Effector memory CD4-positive, alpha-beta T cell (primary cell): ENCODE measurements at places on chromosomes 11 and 22.
A peak's percentile ranks its signal among the peaks of the same experiment; 100 is the strongest.

DNA sequence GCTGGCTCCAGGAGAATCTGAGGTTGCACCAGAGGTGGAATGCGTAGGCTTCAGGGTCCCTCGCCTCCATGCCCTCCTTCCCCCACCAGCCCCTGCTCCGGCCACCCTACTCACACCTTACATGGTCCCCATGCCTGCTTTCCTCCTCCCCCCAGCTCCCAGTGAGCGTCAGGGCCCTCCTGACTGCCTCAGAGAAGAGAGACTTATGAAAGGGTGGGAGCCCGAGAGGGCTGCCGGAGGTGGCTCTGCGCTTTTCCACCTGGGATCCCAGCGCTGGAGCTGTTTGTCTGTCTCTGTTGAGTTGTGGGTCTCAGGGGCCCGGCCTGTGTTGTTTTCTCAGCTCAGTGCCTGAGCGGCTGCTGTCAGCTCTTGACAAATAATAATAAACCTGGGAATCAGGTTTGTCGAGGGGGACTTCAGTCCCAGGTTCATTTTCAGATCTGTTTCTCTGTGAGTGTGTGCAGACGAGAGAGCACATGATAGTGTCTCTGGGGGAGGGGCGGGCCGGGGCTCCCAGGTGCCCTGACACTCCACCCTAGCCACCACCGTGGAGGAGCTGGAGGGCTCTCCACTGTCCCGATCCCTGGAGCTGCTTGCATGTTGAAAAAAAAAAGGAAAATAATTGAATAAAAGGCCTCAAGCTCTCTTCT lies 153.7 kb downstream of the FEZ1 start:
- no peak overlapping the region for H3K4me3 ChIP-seq
- H3K27me3 ChIP-seq: no peaks in the 10 kb centered on the region
- DNase-seq: no peak
- no peaks in the 10 kb centered on the region for H3K36me3 ChIP-seq
- no peaks in the 10 kb centered on the region for H3K4me1 ChIP-seq
- H3K27ac ChIP-seq: no peak overlapping the region

DNA sequence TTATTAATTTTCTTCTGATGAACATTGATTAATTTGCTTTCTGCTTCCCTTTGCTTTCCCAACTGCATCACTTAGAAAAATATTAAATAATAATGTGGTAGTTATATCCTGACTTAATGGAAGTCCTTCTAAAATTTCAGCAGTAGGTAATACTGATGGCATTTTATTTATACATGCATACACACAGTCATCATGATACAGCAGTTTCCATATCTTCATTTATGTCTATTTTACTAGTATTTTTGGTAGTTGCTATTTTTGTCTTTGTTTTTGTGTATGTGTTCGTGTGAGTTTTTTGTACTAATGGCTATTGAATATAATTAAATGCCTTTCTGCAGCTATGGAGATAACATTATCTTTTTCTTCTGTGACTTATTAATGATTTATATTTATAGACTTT lies 484.7 kb upstream of the CNTN5 start:
- H3K4me3 ChIP-seq: no peak overlapping the region
- H3K4me1 ChIP-seq: no peaks in the 10 kb centered on the region
- no peak for DNase-seq

DNA sequence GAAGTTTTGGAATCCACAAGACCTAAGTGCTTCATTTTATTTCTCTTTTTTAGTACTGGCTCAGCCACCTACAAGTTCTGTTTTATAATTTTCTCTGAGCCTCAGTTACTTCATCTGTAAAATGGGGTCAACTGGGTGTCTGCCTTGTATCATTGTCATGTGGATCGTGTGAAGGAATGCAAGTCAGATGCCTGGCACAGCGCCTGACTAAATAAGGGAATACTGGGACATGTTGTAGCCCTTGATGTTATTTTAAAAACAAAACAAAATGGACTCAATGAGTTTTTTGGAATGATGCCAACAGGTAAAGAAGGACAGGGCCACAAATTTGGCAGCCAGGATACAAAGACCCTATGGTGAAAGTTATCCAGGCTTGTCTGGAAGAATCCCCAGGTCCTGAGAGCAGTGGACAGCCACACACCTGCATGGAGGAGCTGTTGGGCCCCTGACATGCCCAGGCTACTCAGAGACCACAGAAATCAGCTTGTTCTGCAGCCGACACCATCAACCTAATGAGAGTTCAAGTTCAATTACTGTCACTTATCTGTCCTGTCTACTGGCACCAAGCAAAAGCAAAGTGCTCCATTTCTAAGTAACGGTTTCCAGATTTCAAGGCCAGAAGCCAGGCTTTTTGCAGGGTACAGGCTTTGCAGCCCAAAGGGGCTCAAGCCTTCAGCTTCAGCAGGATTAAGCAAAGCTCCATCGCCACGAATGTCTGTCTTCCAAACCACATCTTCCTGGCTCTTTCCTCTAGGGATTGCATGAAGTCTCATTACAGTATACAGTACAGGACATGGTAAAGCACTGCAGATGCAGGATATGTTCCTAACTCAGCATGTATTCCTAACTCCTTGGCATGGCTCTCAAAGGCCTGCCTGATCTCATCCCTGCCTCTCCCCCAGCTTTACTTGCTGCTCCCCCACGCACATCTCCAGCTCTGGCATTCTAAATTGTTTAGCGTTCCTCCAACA lies 18.4 kb downstream of the DKK3 start:
- no peak overlapping the region for H3K27ac ChIP-seq
- H3K27me3 ChIP-seq: no peaks in the 10 kb centered on the region
- no peak overlapping the region for H3K4me3 ChIP-seq
- no peak for DNase-seq

DNA sequence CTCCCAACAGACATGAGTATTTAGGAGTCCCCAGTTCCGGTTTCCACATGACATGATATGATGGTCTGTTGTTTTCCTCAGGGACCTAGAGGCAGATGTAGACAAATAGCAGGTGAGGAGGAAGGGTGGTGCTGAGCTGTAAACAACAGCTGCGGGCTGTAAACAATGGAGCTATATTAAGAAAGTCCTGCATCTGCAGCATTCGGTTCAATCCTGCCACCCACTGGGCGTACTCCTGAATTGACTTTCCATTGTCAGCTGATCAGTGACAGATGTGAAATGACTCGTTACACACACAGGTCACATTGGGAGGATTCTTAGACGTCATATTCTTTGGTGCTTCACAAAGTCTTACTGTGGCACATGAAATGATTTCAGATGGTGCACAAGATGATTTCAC lies 26.8 kb upstream of the RAG1 start:
- H3K4me1 ChIP-seq: no peaks in the 10 kb centered on the region
- peak; percentile 5 for DNase-seq
- H3K27me3 ChIP-seq: no peaks in the 10 kb centered on the region

- no peaks in the 10 kb centered on the region for H3K27me3 ChIP-seq
- no peak overlapping the region for H3K4me3 ChIP-seq
Observed at GRCh38 chr11:35087648-35088047, 51.3 kb upstream of the CD44 start.

- H3K27me3 ChIP-seq: no peaks in the 10 kb centered on the region
- H3K4me1 ChIP-seq: no peaks in the 10 kb centered on the region
- no peak overlapping the region for H3K27ac ChIP-seq
- H3K36me3 ChIP-seq: no peaks in the 10 kb centered on the region
- no peak overlapping the region for H3K4me3 ChIP-seq
- DNase-seq: no peak
Observed at GRCh38 chr22:48640890-48641841, 1186.5 kb downstream of the BRD1 start.

- no peaks in the 10 kb centered on the region for H3K4me1 ChIP-seq
- no peaks in the 10 kb centered on the region for H3K36me3 ChIP-seq
- DNase-seq: no peak
- no peaks in the 10 kb centered on the region for H3K27me3 ChIP-seq
Observed at GRCh38 chr22:27088026-27088425, 430.6 kb downstream of the MIAT start.

GRCh38 chr11:12642040-12642439 lies 32.2 kb upstream of the TEAD1 start:
- no peaks in the 10 kb centered on the region for H3K27me3 ChIP-seq
- H3K36me3 ChIP-seq: no peaks in the 10 kb centered on the region
- H3K27ac ChIP-seq: no peak overlapping the region
- DNase-seq: no peak
- H3K4me3 ChIP-seq: no peak overlapping the region

DNA sequence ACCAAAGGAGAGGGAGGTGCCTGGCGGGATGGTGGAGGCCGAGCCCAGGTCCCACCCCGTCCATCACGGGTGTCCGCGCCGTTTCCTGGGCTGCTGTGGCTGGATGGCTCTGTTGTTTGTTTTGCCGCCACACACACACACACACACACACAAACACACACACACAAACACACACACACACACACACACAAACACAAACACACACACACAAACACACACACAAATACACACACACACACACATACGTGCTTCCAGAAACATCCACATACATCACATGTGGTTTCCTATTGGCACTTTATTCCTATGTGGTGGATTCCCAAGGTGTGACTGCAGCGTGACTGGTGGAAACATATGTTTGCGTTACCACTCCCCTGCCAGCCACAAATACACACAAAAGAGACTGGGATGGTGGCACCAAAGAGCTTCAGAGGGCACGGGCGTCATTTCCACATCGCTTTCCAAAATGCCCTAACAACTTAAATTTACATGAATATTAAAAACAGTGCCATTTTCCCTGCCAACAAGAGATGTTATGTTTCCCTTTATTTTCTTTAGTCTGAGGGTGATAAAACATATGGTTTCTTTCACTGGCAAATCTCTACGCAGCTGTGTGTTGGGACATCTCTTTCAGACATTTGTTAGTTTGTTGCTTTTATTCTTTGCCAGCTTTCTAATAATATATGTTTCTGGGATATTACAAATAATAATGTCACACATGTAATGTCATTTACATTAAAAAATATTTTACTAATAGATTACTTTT lies 356.8 kb downstream of the BRD1 start:
- H3K4me1 ChIP-seq: no peaks in the 10 kb centered on the region
- no peak overlapping the region for H3K27ac ChIP-seq
- no peaks in the 10 kb centered on the region for H3K36me3 ChIP-seq
- H3K4me3 ChIP-seq: no peak overlapping the region

DNA sequence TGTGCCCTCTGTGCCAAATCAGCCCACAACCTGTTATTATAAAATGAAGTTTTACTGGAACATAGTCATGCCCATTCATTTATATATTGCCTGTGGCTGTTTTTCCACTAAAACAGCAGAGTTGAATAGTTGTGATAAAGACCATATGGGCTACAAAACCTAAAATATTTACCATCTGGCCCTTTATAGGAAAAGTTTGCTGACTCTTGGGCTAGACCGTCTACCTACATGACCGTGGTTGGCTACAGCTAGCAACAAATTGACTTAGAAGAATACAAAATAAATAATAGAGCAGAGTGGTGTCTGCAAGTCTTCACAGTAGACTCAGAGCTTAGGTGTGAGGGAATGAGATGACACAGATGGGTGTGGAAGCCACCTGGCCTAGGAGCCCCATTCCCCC lies 11.2 kb upstream of the IL18BP start:
- no peak overlapping the region for H3K27ac ChIP-seq
- no peaks in the 10 kb centered on the region for H3K4me1 ChIP-seq
- no peak for DNase-seq
- H3K36me3 ChIP-seq: peaks cover 10% of the 10 kb centered on the region
- H3K4me3 ChIP-seq: no peak overlapping the region
- H3K27me3 ChIP-seq: no peaks in the 10 kb centered on the region

DNA sequence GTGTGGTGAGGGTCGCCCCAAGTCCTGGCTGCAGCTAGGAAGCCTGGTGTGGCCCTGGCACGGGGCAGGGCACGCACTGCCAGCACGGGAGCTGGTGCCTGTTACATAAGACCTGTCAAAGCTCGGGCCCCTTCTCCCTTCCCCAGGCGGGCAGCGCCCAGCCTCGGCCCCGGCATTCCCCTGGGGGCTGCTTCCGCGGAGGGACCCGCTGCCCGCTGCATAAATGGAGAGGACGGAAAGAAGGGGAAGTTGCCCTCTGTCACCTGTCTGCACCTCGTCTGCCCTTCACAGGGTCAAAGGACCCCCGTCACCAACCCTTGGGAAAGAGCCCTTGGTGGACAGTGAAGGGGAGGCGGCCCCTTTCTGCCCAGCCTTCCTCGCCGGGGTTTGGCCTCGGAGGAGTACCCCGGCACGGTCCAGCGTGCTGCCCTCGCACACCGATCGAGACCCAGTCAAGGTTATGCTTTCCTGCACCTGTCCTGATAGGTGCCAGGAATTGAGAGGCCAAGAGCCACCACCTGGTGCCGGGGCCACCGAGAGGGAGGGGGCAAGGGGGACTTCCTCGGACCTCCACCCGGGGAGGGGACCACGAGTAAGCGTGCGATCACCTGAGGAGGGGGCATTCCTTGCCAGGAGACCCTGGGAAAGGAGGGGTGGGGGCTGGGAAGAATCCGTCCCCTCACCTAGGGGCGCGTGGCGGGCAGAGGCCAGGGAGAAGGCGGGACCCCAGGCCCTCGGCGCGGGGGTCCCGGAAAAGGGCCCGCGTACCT lies 16.8 kb upstream of the MFRP start:
- H3K4me3 ChIP-seq: peak overlapping the region; percentile 44
- no peak for DNase-seq
- H3K4me1 ChIP-seq: peaks cover 14% of the 10 kb centered on the region
- H3K36me3 ChIP-seq: no peaks in the 10 kb centered on the region
- peaks cover 39% of the 10 kb centered on the region for H3K27me3 ChIP-seq

GRCh38 chr11:96337541-96338431 lies 5.2 kb downstream of the MAML2 start:
- no peak overlapping the region for H3K27ac ChIP-seq
- peak overlapping the region; percentile 74 for H3K4me3 ChIP-seq
- DNase-seq: no peak
- no peaks in the 10 kb centered on the region for H3K27me3 ChIP-seq
- peaks cover 32% of the 10 kb centered on the region for H3K4me1 ChIP-seq

DNA sequence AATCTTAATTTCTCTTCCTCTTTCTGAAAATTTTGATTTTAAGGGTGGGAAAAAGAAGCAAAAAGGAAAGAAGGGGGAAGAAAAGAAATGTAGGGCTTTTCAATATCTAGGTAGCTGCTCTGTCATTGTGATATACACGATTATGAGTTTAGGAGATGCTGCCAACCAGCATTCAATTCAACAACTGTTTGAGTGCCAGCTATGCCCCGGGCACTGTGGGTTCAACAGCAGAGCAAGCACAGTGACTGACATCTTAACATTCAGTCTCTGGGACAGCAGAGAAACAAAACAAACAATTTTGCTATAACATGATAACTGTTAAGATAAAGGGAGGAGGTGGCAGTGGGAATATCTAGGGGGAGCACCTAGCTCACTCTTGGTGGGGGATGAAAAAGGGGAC lies 91.6 kb downstream of the DBX1 start:
- H3K27ac ChIP-seq: no peak overlapping the region
- no peaks in the 10 kb centered on the region for H3K36me3 ChIP-seq
